ENCODE measurements at places on chromosomes 3 and 15.
A peak's percentile ranks its signal among the peaks of the same experiment; 100 is the strongest.

GRCh38 chr3:155316426-155316825, 22.9 kb upstream of the STRIT1 start:
- DNase-seq = no peak

DNA sequence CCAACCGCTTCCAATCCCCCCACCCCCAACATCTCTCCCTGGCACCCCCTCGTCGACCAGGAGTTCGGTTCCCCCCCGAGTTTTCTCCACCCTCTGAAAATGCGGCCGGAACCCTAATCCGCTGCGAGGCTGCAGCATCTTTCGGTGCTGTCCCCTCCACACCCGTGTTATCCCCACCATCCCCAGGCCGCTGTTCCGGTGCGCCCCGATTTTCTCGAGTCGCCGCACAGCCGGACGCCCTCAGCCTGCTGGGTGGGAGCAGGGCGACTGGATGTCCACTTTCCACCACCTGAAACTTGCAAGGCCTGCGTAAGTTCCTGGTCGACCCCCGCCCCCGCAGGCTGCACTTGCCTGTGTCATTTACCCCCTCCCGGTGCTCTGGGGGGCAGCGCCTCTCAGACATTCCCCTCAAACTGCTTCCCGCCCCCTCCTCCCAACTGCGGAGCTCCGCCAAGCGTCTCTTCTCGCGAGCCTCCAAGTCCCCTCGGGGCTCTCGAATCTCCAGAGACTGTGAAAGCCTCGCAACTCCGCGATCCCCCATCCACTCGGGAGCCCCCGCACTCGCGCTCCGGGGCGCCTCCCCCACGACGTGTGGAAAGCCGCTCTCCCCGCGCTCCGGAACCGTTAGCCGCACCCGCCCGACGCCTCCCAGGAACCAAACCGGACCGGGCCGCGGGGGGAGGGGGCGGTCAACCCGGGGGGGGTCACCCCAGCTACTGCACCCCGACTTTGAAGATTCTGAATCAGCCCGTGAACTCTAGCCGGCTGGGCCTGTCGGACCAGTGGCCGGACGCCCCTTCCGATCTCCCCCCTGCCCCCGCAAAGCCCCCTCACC, 566 bp downstream of the ETV5 start:
- peak; percentile 72 for DNase-seq

- peak; percentile 26 for DNase-seq
These were observed 92.0 kb downstream of the PLXNA1 start for GRCh38 chr3:127074900-127075360.

GRCh38 chr3:9746330-9746729, 3.4 kb upstream of the OGG1 start:
- DNase-seq = peak; percentile 48

DNA sequence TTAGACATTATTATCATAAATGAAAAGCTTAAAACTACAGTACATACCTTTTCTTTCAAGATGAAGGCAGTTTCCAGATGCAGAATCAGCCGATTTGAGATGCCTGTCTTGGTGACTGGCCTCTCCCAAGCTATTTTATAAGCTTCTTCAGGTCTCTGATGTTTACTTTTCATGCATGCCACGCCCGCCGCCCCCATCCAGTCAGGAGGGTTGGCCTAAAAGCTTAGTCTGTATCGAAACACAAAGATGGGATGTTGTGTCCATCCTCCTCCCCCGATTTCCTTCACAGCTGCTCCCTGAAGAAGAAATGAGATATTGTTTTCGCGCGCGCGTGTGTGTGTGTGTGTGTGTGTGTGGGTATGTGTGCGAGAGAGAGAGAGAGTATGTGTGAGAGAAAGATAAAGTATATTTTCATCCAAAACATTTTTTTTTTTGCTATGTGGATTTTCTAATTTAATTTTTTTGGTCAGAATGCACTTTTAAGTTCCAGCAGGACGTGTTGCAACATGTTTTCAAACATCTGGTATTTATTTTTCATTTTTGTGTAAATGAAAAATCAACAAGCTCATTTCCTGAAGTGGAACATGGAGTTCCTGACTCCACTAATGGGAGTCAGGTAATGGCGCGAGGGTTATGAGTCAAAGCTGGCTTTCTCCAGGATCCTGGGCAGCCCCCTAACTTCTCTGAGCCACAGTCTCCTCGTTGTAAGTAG, at the start of gene APOD:
TSS of gene APOD (minus strand) at position 110 of the 712 bp plus-strand sequence. CDS start 4,479 bp downstream, outside the sequence.
- peak; percentile 50 for DNase-seq

- no peak for DNase-seq
These were observed 34.3 kb downstream of the INTS14 start for GRCh38 chr15:65576664-65577063.

- peak; percentile 89 for DNase-seq
These were observed 14.1 kb downstream of the TEX264 start for GRCh38 chr3:51684971-51685751.

- DNase-seq = no peak
These were observed 19.6 kb downstream of the PLA2G4E start for GRCh38 chr15:42001236-42001635.

GRCh38 chr15:60583194-60583593, 104.3 kb upstream of the ICE2 start:
- no peak for DNase-seq

DNA sequence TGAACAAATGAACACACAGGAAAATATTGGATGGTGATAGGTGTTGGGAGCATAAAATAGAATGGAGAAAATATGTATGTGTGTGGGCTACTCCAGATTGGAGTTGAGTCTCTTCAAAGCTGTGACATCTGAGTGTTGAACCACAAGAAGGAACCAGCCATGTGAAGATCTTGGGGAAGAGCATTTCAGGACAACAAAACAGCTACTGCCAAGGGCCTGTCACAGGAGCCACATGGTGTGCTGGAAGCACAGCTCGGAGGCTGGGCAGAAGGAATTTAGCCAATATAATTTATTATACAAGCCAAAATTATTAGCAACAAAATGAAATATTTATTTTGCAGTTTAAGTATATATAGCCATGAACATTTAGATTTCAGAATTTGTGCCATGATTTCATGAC, 108.3 kb upstream of the FGF7 start:
- no peak for DNase-seq

DNA sequence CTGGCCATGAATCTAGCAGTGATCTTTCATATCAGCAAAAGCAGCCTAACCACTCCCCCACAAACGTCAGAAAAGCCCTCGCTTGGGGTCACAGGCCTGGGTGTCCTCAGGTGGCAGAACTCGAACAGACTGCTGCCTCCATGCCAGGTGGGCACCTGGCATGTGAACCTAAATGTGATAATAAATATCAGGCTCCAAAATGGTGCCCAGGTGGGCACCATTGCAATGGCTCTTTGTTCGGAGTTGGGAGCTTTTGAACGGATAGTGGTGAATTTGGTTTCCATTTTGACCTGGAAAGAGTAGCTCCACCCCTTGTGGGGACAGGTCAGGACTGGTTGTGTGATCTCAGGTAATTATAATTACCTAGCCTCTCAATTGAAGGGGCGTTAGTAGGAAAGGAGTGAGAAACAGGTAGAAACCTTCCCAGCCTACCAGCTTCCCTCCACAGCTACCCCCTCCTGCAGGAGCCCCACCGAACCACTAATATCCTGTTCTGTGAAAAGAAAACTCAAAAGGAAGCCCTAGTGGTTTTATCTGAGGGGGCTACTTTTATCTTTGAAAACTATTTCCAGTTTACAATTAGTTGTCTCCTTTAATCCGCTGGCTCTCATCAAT, 18.1 kb downstream of the MYO1E start:
- no peak for DNase-seq

GRCh38 chr15:65337436-65338070, 33.1 kb downstream of the RNU5B-1 start:
- no peak for DNase-seq

DNA sequence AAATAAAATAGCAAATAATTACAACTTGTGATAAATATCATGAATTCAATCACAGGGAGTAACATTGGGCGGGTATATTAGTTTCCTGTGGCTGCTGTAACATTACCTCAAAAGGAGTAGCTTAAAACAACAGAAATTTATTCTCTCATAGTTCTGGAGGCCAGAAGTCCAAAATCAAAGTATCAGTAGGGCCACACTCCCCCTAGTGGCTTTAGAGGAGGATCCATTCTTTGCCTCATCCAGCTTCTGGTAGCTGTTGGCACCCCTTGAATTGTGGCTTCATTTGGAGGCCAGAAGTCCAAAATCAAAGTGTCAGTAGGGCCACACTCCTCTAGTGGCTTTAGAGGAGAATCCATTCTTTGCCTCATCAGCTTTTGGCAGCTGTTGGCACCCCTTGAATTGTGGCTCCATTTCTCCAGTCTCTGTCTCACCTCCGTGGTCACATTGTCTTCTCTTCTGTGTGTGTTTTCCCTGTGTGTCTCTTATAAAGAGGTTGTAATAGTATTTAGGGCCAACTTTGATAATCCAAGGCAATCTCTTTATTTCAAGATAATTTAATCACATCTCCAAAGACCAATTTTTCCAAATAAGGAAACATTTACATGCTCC, 3.1 kb upstream of the CFAP20DC start:
- peak; percentile 67 for DNase-seq

DNA sequence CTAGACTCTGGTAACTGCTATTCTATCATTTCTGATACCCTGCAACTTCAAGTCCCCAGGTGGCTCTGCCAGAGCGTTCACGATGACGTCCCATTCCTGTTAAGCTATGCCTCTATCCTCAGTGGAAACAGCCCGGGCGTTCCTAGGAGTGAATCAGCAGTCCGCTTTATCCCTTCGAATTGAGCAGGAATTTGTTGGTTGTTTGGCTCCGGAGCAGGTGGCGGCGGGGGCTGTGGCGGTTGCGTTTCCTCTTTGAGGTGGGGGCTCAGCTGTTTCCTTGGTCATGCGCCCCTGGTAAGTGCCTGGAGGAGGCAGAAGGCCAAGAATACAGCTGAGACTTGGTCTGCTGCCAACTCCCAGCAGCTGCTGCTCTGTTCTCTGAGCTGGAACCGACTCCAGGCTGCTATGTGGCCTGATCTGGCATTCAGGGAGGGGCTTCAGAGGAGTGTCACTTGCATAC, 25.2 kb downstream of the ARPP21 start:
- DNase-seq = peak; percentile 18

DNA sequence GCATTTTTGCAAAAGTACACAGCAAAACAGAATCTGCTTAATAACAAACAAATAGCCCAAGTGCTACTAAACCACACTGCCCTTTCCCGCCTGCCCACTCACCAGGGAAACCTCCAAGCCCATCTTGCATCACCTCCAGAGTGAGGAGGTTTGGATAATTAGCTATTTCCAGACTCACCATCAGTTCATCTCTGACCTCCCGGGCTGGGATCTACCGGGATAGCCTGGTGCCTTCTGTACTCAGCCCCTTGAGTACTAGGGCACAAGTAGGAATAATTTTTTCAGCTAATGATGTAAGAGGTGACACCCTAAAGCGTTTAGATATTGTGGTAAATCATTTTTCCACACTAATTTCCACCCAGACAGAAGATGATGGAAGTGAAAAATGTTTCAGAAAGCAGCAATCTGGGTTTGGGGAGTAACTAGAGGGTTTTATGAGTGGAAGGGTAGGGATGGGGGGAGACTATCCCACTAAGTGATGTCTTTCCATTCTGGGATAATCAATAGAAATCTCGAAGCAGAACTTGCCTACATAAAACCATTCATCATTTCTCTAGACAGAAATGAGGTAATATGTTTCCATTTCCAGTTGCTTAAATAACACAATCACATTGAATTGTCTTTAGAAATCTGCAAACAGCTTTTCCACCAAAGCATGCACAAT, 40.9 kb downstream of the TAFA4 start:
- no peak for DNase-seq

DNA sequence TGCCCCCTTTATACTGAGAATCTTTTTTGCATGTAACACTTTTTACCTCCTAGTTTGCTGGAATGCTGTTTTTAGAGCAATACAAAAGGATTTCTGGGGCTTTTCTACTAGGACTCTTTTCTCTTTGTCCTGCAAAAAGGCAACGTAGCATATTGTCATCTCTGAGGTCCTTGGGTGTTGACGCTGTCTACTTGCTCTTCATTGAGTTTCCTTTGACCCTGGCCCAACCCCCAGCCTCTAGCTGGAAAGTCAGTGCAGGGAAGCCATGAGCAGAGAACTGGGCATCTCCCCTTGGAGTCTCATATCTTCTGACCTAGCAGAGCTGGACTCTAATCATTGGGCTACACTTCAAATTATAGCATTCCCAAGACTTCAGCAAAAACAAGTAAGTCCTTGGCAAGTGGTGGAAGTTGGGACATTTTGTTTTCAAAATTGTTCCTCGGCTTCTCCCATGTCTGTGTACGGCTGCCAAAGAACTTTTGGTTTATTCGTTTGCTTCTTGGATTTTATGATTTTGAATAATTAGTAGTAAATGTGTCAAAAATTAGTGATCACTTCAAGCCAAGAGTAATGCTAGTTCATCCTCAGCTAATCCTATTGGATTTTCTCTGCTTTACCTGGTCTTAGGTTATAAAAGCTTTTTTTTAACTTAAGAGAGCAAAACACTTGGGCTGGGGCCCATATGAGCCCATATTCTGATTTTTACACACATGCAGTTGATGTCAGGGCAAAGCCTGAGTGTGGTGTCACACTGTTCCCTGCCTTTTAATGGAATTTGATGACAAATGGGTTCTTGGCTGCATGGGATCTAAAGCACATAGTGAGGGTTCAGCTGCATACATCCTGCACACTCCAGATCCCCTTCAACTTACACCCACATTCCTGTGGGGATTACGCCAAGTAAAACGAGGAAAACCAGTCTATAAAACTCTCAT, 419.5 kb upstream of the C2CD4B start:
- no peak for DNase-seq

- DNase-seq = peak; percentile 55
These were observed at the start of gene TNK2 for GRCh38 chr3:195907934-195908693. Gene TNK2, minus strand, starts transcription at chr3:195908551. Its CDS starts 19,963 bp downstream, at chr3:195888588.

- DNase-seq = no peak
These were observed 164.4 kb downstream of the OPA1 start for GRCh38 chr3:193757457-193757856.

DNA sequence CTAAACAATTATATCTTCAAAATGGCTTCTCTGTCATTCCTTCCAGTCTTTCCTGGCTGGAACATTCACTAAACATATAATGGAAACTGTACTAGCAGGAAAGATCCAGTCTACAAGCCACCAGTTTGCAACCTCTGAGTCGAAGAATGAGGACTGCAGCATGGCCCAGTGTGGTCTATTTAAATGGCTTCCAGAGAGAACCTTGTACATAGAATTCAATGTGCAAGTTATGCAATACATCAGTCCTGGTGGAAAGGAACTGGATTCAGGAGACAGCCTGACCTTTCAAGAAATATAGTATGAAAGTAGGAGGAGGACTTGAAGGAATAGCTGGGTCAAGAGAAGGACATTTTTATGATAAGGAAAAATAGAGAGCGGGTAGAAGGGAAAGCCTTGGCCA, 49.9 kb downstream of the NEK10 start:
- no peak for DNase-seq

GRCh38 chr3:27138562-27138961, 230.6 kb downstream of the NEK10 start:
- no peak for DNase-seq

DNA sequence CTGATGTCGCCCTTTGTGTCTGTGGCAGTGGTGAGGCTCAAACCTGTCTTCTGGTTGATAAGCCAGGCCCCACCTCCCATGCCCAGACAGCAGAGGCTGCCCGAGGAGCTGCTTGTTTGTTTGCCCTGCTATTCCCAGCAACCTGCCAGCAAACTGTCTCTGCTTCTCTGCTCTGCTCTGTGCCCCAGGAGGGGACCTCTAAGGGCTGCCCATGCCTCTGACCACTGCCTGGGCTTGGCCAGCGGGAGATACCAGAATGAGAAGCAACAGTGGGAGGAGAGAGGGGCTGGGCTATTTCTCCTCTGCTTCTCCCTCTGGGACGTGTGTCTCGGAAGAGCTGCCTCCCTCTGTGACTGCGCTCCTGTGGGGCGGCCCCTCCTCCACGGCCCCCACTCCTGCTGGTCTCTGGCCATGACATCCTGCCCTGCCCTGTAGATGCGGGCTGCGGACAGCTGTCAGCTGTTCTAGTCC, 213.1 kb downstream of the RPLP1 start:
- DNase-seq = no peak
